ENCODE measurements at places on chromosomes 1 and 21.

GRCh38 chr1:201748335-201748734, 80.6 kb upstream of the IPO9 start:
- no peak for DNase-seq

- DNase-seq, result no peak
Observed at GRCh38 chr1:75237316-75237715, 103.1 kb downstream of the LHX8 start.

GRCh38 chr1:7116001-7116400, 330.7 kb downstream of the CAMTA1 start:
- DNase-seq, result no peak

DNA sequence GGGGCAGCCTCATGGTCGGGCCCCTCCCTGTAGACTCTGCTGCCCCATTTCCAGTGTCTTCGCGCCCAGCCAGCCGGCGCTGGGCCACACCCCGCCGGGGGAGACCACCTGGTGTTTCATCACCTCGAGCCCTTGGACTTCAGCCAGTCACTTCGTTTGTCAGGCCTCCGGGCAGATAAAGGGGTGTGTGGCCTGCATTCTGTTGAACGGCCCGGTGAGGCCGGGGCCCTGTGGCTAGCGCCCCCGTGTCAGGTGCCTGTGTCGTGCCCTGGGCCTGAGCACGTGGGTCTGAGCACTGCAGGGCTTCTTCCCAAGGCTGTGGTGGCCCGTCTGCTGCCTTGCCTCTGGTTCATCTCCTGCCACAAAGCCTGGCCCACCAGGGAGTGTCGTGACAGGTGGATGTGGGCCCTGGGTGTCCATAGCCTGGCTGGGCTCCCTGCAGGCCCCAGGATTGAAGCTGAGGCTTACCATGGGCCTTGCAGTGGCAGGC, 65.2 kb upstream of the DIP2A start:
- DNase-seq, result no peak

DNA sequence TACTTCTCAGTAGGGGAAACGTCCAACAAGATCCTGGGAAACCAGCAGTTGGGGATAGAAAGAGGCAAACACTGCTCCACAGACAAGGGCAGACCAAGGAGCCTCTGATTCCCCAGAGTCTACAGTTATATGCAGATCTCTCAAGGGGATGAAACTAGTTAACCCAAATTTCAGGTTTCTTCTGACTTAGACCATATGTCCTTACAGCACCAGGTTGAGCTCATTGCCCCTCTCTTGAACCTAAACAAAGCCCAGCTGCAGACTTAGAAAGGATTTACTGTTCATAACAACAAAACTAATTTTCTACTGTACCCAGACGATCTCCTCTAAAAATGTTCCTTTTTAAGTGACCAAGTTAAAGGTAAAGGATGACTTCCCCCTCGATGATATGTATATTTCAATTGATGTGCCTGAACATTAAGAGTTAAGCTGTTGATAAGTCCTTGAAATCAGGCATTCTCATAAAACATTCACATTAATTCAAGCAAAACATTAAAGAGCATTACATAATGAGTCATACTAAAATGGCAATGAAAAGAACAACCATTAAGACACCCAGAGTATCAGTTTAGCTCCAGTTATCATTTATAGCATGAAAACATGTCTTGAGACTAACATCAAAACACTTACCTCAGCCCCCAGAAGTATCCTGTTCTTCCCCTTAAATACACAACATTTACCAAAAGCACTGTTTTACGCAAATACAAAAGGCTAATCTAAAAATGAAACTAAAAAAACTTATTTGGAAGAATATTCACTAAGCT, 24.1 kb downstream of the SMYD3 start:
- no peak for DNase-seq

GRCh38 chr1:165562571-165562970, 18.8 kb downstream of the LRRC52 start:
- DNase-seq, result no peak

DNA sequence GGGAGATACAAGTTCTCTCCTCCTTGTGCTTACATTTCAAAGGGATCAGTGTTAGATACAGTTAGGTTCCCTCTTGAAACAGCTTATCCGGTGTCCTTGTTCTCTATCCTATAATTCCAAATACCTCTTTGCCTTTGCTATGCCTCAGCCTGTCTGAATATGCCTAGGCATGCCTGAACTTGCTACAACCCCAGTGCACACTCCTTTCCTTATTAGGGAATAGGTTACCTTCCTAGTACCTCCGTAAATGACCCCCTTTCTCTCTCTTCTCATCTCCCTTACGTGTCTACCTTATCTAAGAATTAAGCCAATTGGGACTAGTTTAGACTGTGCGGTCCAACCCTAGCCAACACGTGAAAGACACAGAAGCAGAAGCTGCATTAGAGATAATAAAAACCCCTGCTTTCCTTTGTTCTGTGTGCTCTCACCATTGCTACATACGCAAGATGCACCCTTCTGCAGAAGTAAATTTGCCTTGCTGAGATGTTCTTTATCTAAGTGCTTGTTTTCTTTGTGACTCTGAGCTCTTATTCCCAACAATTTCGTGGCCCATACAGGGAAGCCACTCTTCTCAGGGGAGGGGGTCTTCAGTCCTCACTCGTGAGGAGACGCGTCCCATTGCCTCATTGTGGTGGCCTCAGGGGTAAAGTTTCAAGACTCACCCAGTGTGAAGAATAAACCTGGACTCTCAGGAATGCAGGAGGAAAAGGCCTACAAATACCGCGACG, 802.1 kb downstream of the PLA2G4A start:
- no peak for DNase-seq

DNA sequence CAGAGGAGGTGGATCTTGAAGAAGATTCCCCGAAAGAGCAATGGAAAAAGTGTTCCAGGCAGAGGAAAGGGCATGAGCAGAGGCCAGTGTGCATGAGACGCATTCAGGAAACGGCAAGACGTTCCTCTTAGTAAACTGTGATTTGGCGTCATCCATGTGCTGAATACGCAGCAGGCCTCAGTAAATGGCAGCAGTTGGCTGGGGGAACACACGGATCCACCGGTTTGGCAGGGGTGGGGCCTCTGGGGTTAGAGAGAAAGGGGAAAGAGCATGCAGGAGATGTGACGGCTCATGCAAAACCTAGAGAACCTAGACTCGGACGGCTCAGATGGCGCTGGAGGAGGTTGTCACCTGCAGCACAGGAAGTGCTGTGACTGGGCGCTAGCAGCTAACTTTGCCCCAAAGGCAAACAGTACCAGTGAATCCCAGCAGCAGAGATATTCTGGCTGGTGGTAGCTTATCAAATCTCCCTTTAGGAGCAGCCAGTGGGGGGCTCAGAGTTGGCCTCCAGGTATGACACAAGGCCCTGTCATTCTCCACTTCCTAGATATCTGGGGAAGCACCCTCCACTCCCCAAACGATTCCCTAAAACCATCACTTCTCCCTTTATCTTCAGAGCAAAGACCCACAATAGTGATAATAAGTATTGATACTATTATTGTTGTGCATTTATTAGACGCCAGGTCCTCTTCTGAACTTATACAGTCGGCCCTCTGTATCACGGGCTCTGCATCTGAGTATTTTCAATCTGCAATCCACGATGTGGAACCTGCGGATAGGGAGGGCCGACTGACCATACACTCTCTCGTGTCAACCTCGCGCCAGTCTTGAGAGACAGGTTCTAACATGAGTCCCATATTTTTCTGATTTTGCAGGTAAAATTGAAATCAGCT, 7.6 kb downstream of the LAPTM5 start:
- DNase-seq, result no peak

- DNase-seq, result no peak
Observed at GRCh38 chr1:16028237-16029002, 6.6 kb downstream of the CLCNKA start.

DNA sequence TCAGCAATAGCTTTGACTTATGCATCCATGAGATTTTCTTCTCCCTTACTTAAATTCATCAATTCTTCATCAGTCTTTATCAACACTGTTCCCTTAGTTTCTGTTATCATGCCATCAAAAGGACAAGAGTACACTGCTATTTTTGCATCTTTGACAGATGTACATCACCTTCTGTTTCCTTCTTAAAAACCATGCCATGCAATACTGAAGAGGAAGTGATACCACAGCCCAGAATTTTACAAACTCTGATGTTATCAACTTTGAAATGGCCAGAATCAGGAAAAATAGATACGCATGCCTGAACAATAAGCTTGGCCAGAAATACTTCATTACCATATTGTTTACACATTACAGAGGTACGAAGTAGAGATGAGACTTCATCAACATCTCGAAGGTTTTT, 21.1 kb downstream of the FMO5 start:
- no peak for DNase-seq

GRCh38 chr21:25834381-25834780, 99.6 kb downstream of the GABPA start:
- DNase-seq, result no peak

DNA sequence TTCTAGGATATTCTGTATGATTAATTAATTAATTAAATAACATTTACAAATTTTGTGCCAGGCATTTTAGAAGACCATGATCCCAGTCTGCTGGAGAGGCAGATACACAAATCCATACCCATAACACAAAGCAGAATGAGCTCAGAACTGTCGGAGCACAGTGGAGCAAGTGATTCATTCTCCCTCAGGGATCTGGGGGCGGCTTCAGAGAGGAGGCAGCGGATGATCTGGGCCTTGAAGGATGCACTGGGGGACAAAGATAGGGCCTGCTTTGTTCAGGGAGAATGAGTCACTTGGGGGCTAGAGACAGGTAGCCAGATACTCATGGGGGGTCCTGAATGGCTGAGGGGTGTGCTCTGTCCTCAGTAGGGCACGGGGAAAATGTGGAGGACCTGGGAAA, 50.9 kb upstream of the TRABD2B start:
- DNase-seq, result no peak

DNA sequence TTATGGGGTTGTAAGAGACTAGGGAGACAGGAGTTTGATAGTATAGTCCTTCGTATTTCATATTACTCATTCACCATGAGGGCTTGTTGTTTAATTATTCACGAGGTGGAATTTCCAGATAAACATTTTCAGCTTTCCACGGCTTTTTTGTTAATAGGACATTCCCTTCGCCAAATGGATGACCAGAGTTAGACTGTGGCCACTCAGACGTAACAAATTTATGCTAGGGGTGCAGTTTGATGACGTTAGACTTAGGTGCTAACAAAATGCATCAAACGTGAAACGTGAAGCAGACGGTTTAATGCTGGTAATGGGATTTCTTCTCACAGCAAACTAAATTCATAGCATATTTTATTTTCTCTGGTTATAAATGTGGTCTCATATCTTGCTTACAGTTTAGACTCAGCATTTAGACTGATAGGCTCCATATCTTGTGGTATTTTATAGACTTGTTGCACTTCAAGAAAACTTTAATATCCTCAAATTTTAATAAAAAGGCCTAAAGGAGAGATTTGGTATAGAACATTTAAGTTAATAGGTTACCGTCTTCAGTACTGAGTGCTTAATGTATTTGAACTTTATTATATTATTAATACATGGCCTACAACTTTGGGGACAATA, 2.3 kb downstream of the DHX9 start:
- DNase-seq, result no peak

DNA sequence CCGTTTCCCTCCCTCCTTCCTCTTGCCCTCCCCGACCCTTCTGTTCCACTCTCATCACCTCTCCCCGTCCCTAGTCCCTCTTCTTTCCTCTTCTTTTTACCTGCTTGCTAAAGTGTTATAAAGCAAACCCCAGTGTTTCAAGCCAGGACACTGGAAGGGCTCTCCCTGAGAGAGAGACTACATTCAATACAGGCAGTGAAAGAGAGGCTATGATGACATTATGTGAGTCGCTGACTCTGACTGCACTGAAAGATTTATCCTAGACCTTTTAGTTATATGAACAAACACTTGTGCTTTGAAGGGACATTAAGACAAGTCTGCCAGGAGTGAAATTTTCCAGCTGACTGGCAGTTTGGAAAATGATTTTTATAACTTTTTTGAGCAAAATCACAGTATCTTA, 155.7 kb downstream of the S1PR1 start:
- no peak for DNase-seq

DNA sequence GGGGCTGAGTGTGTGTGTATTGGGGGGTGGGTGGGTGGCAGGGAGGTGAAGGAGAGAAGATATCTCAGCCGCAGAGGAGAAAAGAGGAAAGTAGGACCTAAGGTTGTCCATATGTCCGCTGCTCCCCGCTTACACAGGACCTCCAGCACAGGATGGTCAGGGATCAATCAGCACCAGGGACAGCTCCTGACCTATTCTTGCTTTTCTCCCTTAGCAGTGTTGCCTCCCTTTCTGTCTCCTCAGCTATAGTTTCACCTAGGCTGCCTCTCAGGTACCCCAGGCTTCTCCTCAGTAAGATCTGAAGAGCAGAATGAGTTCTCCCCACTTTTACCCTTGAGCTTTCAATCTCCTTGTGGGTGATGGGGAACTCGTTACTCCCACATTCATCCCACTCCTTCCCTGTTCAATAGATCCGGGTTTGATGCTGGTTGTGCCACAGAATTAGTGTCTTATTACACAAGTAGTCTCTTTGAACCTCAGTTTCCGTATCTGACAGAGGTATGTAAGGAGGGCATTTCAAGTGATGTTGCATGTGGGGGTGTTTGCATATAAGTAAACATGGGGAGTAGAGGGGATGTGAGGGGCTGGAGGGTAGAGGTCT, 1.4 kb upstream of the DPH2 start:
- DNase-seq, result no peak

DNA sequence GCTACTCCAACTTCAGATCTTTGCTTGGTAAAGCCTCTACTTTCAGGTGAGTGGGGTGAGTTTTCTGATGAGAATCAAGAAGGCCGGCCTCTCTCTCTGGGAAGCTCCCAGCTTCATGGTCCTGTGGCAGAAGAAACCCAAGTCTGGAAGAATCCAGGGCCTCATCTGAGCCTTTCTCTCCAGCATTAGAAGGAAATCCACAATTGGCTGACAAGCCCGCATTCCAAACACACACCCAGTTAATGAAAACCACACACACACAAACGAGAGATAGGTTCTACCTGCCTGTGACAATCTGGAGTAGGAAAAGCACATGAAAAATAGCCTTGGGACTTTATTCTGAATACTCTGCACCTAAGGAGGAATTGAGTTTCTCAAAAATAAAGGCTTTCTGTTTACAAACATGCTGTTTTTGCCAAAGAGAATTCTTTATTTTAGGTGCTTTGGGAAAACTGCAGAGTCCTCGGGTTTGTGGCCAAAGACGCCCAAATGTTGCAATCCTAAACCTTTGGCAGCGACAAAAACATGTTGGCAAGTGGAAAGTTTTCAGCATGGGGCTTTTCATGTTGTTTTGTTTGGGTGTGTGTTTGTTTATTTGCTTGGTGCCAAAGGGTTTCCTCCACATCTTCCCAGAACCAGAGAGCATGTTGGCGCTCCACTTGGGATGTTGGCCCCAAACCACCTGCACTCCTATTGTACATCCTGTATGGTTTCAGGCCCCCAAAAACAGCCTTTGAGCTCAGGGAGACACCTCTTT, 216.2 kb downstream of the SETD4 start:
- DNase-seq, result no peak

DNA sequence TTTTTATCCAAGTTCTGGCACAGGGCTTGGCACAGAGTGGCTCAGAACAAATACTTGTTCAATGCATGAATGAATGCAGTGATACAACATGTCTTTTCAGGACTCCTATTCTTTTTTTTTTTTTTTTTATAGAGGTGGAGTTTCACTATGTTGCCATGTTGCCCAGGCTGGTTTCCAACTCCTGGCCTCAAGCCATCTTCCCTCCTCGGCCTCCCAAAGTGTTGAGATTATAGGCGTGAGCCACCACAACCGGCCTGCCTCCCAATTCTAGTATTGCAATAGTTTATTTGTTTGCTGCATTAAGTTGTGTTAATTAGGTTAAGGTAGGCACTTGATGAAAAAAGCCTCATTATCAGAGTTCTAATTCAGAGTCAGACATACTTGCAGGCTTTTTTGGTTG, 17.9 kb downstream of the UBE4B start:
- no peak for DNase-seq
